ENCODE measurements at places on chromosomes 5 and 9.

GRCh38 chr9:118674942-118675341 is 694.3 kb downstream of the BRINP1 start:
- DNase-seq = no peak

GRCh38 chr9:36317766-36318165 is 59.5 kb upstream of the GNE start:
- no peak for DNase-seq

- no peak for DNase-seq
Observed at GRCh38 chr5:143245929-143246561, 157.4 kb downstream of the NR3C1 start.

GRCh38 chr5:133034064-133034463 is 7.7 kb upstream of the ZCCHC10 start:
- DNase-seq = no peak

DNA sequence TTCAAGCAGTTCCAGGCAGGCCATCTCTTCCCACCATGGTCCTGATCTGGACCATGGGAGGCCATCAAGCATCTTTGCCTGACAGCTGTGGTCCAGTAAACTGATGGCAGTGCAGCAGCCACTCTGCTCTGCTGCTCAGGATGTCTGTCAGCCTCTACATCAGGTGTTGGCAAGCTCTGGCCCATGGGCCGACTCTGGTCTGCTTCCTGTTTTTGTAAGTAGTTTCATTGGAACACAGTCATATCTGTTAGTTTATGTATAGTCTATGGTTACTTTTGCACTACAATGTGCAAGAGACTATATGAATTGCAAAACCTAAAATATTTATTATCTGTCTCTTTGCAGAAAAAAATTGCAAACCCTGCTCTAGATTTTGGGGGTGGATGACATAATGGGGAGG is 225.0 kb downstream of the KCTD16 start:
- no peak for DNase-seq

GRCh38 chr5:44809956-44810420 is 1.2 kb downstream of the MRPS30 start:
- DNase-seq = no peak

DNA sequence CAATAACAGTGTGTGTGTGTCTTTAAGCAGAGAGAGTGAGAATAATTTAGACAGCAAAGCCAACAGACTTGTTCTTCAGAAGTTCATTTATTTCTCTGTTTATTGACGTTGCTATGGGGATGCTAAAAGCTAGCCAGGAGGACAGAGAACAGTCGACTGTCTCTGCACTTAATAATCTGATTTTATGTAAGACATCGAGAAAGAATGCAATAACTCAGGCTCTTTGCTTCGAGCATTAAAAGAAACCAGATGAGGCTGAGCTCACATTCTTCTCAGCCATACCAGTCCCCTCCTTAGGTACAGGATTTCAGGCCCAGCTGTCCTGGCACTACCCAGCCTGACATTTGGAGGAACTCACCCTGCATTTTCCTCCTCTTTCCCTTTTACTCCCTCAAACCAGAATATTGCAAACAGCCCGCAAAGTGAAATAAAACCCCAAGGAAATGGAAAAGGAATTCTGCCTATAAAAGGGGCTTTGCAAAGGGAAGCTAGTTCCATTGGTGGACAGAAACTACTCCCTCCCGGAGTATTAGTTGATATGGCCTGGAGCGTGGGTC is 44.5 kb upstream of the DPYSL3 start:
- DNase-seq = no peak

DNA sequence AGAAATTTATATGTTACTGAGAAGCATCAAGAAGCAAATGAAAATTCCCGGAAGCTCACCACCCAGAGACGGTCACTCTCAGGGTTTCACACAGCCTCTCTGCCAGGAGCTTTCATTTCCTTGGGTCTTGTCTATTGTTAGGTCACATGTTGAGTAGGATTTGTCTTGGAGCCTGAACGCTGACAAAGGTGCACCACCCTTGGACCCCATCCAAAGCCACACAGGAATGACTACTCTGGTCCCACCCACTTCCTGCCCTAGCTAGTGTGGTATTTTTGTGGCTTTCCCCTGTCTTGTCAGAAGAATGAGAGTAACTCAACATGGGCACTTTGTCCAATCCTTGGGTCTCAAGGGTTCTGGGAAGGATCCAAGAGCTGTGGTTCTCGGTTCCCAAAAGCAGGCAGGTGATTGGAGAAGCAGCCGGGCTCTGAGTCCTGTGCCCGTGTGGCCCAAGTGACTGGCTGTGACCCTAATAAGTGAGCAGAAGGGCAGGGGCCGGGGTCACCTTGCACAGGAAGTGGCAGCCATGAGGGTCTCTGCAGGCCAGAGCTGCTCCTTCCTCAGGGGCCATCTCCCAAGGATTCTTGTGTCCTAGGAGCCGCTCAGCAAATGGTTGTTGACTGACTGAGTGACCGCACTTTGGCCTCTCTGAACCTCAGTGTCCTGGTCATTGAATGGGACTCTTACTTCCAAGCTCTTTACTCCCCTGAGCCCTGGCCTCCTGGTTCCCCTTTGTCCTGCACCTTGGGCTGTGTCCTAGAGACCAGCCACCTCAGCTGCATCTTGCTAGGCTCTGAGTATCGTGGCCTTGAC is 6.9 kb downstream of the FGD3 start:
- peak; percentile 81 for DNase-seq

DNA sequence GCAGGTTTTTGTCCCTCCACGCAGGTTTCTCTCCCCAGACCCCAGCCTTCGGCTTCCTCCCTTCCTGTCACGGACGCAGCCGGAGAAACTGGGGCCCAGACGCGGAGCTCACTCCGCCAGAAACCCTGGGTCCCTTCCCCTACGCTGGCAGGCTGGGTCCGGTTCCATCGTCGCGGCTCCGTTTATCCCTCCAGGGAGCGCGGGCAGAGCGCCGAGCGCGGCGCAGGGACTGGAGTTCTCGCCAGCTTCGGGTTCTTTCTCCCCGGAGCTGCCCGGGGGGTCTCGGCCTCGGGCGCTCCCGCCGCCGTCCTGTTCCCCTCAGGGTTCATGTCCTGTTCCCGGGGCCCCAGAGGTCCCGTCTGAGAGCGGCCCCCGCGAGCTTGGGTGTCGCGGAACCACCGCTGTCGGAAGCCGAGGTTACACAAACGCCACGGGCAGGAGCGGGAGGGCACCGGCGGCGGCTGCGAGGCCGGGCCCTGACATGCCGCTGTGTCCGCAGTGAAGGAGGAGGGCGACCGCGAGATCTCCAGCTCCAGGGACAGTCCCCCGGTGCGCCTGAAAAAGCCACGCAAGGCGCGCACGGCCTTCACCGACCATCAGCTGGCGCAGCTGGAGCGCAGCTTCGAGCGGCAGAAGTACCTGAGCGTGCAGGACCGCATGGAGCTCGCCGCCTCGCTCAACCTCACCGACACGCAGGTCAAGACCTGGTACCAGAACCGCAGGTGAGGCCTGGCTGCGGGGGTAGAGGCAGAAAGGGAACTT is 4.6 kb downstream of the BARHL1 start:
- no peak for DNase-seq

DNA sequence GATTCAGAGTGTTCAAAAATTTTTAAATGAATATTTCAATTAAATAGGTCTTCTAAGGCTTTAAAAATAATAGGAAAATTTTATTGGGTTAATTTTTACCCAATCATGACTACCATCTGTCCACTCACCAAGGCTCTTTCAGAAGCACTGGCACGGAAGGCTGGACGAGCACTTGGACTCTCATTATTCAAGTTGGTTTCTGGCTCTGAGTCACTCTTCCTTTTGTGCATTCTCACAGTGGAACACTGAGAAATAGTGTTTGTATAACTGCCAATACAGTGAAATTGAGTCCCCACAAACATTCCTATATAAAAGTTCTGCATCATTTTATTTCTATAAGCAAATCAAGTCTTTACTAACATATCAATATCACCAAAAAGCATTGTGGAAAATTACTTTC is 1149.0 kb downstream of the EFNA5 start:
- no peak for DNase-seq

GRCh38 chr9:38697776-38698300 is 22.1 kb downstream of the FAM240B start:
- DNase-seq = no peak

- no peak for DNase-seq
Observed at GRCh38 chr9:97854696-97855485, 1.9 kb downstream of the FOXE1 start.

- no peak for DNase-seq
Observed at GRCh38 chr5:61311056-61311610, 20.9 kb upstream of the ZSWIM6 start.

DNA sequence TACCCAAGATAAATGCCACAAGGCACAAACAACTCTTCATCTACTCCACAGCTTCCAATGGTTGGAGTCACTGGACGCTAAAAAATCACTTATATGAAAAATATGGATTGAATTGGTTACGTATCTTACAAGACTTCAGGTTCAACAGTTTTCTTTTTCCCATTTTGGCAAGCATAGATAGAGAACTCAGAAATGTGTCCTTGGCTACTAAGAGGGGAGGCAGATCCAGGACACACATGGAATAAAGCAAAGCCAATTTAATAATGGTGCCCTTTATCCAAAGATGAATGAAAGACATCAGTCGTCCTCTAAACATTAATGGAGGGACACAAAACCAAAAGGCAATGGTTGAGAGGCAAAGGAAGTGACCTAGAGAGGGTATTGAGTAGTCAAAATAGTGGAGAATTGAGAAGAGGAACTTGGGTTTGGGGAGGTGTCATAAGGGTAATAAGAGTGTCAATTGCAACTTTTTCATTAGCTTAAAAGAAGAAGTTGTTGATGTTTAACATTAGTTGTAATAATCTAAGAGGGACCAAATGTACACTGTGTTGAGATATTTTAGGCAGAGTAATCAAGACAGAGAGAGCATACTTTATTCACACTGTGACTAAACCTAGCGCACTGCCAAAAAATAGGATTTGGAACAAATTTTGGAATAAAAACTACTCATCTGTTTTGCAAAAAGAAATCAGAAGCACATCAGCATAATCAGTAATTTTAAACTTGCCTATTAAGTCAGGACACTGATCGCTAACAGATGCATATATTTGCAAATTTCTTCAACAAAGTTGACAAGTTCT is 308.2 kb downstream of the ARL15 start:
- DNase-seq = no peak

DNA sequence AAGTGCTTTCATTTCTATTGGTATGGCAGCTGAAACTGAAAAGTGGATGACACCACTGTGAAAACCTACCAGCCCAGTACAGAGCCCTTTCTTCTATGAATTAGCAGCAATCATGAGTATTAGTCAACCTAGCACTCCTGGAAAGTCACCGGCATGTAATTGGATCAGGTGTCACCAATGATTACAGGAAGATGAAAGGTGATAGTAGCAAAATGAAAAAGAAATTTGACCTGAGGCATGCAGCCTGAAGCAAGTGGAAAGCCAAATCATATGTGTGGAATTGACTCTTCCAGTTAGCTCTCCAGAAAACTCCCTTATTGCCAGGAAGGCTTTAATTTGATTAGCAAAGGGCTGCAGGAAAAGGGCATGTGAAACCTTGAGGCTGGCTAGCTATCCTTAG is 81.2 kb upstream of the NAA35 start:
- no peak for DNase-seq

GRCh38 chr5:157487358-157487757 is 27.3 kb downstream of the NIPAL4 start:
- no peak for DNase-seq

DNA sequence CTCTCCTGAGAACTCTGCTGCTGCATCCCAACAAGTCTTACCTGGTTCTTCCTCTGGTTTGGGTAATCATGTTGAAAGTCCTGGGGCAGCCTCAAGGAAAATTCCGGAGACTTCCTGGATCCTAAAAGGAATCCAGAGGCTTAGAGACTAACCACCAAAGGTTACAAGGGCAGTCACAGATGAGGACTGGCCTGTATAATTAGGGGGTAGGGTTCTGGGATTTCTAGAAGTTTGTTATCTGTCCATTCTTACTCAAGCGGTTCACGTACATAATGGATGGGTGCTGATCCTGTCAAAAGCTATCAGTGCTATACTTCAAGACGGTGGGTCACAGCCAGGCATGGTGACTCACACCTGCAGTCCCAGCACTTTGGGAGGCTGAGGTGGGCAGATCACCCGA is 51.4 kb upstream of the EPB41L4B start:
- no peak for DNase-seq

DNA sequence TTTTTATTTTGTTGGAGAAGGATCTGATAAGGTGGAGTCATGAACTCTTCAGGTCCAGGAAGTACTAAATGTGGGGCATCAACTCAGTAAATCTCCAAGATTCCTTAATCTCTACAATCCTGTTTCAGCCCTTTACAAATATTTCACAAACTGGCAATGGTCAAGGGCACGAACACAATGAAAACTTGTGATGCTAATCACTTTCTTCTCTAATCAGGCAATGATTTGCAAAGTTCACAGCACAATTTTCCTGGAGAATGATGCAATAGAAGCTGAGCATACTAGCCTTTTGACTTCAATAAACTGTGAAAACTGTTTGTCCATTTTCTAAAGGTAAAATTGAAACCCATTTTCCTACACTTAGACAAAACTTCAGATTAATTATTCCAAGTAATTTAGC is 16.9 kb downstream of the GDF9 start:
- DNase-seq = no peak

DNA sequence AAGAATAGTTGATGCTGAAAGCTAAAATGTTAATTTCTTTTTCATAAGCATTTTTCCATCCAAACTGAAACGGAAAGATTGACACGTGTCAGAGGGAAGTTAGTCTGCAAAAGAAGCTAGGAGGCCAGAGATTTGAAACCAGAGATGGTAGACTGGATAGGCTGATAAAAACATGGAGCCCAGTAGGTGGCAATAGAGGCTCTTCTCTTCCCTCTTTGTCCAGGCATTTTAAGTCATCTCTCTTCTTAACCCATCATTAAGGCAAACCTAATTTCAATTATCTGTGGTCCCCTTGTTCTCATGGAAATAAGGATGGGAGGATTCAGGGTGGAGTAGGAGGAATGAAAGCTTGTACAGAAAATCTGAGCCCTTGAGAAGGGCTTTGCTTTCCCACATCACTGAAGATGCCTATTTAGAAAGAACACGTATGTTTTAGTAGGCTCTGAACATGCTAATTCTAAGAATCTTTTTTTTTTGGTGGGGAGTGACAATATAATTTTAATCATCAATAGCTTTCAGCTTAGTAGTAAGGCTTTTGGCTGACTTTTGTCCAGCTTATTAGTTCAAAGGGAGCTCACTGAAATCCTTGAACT is 66.6 kb downstream of the ZNF474 start:
- no peak for DNase-seq

- no peak for DNase-seq
Observed at GRCh38 chr5:56259002-56259511, 25.9 kb upstream of the ANKRD55 start.

GRCh38 chr9:25094518-25094917 is 548.8 kb upstream of the IZUMO3 start:
- DNase-seq = no peak
